Activated naive CD8-positive, alpha-beta T cell treated with anti-CD3 and anti-CD28 coated beads, Interleukin-2, amount 10 ng/mL, durations not matched to agents 7 days and 5 days (primary cell): ENCODE measurements at places on chromosomes 12 and 14. TPM values are rescaled to one million over a fixed set of nuclear protein-coding genes. Genes with fewer than 3 reads are reported as not detected.

DNA sequence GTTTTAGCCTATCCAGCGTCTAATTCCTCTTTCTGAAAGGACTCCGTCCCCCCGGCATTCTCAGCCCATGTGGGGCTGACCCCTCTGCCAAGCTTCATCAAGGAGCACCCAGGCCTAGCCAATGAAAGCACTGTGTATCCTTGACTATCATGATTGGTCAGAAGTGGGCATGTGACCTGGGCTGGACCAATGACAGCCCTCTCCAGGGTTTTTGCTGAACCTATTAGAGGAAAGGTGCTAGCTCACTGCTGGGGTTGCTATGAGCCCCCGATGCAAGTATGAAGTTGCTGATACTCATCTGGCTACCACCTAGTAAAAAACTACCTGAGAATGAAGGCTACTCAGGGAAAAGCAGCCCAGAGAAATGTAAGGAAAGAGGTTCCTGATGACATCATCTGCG is 68.1 kb downstream of the LRRC74A start:
- H3K27me3 ChIP-seq: peaks cover 3% of the 10 kb centered on the region
- H3K4me1 ChIP-seq: no peaks in the 10 kb centered on the region
- peaks cover 2% of the 10 kb centered on the region for H3K36me3 ChIP-seq
- H3K4me3 ChIP-seq: no peak overlapping the region
- DNase-seq: no peak

DNA sequence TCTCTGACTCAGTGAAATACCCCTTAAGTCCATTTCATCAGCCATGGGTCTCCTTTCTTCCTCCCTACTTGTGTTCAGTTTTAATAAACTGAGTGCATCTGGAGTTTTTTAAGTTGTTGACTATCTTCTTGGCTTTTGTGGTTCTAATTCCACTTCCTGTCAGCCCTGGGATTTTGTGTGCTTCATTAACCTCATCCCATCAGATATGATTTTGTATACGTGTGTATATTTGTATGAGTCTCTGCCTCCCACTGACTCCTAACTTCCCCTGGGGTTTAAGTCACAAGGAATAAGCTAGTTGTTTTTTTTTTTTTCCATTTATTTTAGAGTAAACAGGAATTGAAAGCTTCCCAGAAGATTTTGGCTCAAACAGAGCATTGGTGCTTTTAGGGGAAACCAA is 62.7 kb downstream of the TTLL5 start:
- H3K27me3 ChIP-seq: no peaks in the 10 kb centered on the region
- H3K4me3 ChIP-seq: no peak overlapping the region
- H3K36me3 ChIP-seq: peaks cover 57% of the 10 kb centered on the region
- peaks cover 3% of the 10 kb centered on the region for H3K4me1 ChIP-seq
- no peak for DNase-seq

DNA sequence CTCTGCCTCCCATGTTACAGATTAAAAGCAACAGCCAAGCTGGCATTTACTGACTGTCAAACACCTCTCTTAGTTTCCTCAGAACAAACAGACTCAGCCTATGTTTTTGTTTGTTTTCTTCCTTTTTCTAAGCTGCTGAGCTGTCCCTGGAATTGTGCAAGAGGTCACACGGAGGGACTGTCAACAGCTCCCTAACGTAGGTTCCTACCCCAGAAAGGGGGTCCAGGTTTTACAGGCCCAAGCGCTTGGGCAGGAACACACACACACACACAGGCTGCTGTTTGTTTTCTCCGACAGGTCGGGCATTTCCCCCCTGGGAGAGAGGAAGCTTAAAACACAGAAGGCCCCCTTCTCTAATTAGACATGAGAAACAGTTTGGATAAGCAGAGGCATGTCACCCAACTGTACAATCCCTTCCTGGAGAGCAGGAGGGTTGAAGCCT is 739.6 kb upstream of the TBX3 start:
- no peak overlapping the region for H3K4me3 ChIP-seq
- H3K27ac ChIP-seq: no peak overlapping the region
- DNase-seq: no peak
- H3K36me3 ChIP-seq: no peaks in the 10 kb centered on the region
- no peaks in the 10 kb centered on the region for H3K27me3 ChIP-seq

- DNase-seq: no peak
- no peaks in the 10 kb centered on the region for H3K4me1 ChIP-seq
- no peak overlapping the region for H3K27ac ChIP-seq
- H3K36me3 ChIP-seq: no peaks in the 10 kb centered on the region
- no peak overlapping the region for H3K4me3 ChIP-seq
- peaks cover 11% of the 10 kb centered on the region for H3K27me3 ChIP-seq
Measured at GRCh38 chr12:62106547-62107185, 153.5 kb upstream of the USP15 start.

The CMA1 gene
- 0.33 TPM for total RNA-seq

The BICD1 gene
- 18.7 TPM for total RNA-seq

The JKAMP gene
- 31.5 TPM for total RNA-seq

The CISTR gene
- not detected for total RNA-seq

DNA sequence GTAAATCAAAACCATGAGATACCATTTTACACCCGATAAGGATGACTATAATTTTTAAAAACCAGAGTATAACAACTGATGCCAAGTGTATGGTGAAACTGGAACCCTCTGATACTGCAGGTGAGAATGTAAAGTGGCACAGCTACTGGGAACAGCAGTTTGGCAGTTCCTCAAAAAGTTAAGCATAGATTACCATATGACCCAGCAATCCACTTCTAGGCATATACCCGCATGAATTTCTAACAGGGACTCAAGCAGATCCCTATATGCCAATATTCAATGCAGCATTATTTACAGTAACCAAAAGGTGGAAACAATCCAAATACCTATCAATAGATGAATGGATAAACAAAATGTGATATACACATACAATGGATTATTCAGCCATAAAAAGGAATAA is 57.4 kb downstream of the BAZ1A start:
- DNase-seq: no peak
- peaks cover 8% of the 10 kb centered on the region for H3K4me1 ChIP-seq
- H3K4me3 ChIP-seq: no peak overlapping the region
- H3K27ac ChIP-seq: no peak overlapping the region

- peak; percentile 20 for DNase-seq
- H3K27me3 ChIP-seq: peaks cover 20% of the 10 kb centered on the region
- H3K4me3 ChIP-seq: no peak overlapping the region
- H3K27ac ChIP-seq: no peak overlapping the region
Measured at GRCh38 chr12:52203079-52203921, 11.5 kb upstream of the KRT80 start.

GRCh38 chr12:15808652-15809051 is 19.5 kb upstream of the EPS8 start:
- no peaks in the 10 kb centered on the region for H3K36me3 ChIP-seq
- no peak for DNase-seq
- H3K27ac ChIP-seq: no peak overlapping the region
- H3K27me3 ChIP-seq: peaks cover 16% of the 10 kb centered on the region
- H3K4me1 ChIP-seq: no peaks in the 10 kb centered on the region
- H3K4me3 ChIP-seq: no peak overlapping the region

DNA sequence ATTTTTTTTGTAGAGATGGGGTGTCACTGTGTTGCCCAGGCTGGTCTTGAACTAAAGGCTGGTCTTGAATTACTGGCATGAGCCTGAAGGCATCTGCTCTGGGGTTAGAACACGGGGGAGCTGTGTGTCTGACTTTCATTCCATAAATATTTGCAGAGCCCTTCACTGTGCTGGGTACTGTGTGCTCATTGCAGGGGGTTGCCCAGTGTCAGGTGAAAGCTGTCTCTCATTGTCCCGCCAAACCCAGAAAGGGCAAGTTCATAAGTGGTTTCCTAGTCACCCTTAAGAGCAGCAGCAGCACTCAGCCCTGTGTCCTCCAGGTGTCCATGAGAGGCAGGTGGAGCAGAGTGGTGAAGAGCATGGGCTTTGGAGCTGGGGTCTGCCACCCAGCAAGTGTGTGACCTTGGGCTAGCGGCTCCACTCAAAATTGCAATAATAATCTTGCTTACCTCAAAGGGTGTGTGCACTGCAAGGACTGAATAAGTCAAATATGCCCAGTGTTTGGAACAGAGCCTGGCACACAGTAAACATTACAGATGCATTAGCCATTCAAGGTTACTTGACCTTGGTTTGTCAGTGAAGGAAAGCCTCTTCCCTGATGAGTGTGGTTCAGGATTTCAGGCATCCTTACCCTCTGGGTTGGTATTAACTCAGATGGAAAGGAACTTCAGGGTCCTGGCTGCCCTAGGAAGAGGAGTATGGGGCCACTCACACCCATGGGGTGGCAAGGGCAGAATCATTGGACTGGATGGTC is 4.4 kb upstream of the SMIM41 start:
- peaks cover 33% of the 10 kb centered on the region for H3K4me1 ChIP-seq
- DNase-seq: no peak
- no peak overlapping the region for H3K27ac ChIP-seq
- H3K36me3 ChIP-seq: peaks cover 25% of the 10 kb centered on the region

- no peaks in the 10 kb centered on the region for H3K27me3 ChIP-seq
- no peak for DNase-seq
- no peak overlapping the region for H3K4me3 ChIP-seq
- no peaks in the 10 kb centered on the region for H3K4me1 ChIP-seq
- H3K36me3 ChIP-seq: no peaks in the 10 kb centered on the region
Measured at GRCh38 chr12:16891673-16892072, 285.7 kb upstream of the LMO3 start.

GRCh38 chr14:78302841-78303240 is 132.7 kb downstream of the NRXN3 start:
- H3K27me3 ChIP-seq: peaks cover 2% of the 10 kb centered on the region
- no peak overlapping the region for H3K4me3 ChIP-seq
- no peak for DNase-seq
- H3K27ac ChIP-seq: no peak overlapping the region
- no peaks in the 10 kb centered on the region for H3K36me3 ChIP-seq

GRCh38 chr12:43737646-43738045 is 20.9 kb downstream of the PUS7L start:
- no peak overlapping the region for H3K27ac ChIP-seq
- peaks cover 4% of the 10 kb centered on the region for H3K4me1 ChIP-seq
- no peak for DNase-seq
- H3K4me3 ChIP-seq: no peak overlapping the region

- peaks cover 55% of the 10 kb centered on the region for H3K4me1 ChIP-seq
- H3K4me3 ChIP-seq: no peak overlapping the region
- no peak for DNase-seq
- no peaks in the 10 kb centered on the region for H3K27me3 ChIP-seq
Measured at GRCh38 chr14:70897464-70897863, 9.8 kb upstream of the PCNX1 start.

GRCh38 chr12:123231931-123232330 is 1.0 kb downstream of the MPHOSPH9 start:
- H3K27me3 ChIP-seq: no peaks in the 10 kb centered on the region
- peaks cover 54% of the 10 kb centered on the region for H3K4me1 ChIP-seq
- H3K4me3 ChIP-seq: peak overlapping the region; percentile 100
- H3K27ac ChIP-seq: peak overlapping the region; percentile 94
- no peak for DNase-seq

DNA sequence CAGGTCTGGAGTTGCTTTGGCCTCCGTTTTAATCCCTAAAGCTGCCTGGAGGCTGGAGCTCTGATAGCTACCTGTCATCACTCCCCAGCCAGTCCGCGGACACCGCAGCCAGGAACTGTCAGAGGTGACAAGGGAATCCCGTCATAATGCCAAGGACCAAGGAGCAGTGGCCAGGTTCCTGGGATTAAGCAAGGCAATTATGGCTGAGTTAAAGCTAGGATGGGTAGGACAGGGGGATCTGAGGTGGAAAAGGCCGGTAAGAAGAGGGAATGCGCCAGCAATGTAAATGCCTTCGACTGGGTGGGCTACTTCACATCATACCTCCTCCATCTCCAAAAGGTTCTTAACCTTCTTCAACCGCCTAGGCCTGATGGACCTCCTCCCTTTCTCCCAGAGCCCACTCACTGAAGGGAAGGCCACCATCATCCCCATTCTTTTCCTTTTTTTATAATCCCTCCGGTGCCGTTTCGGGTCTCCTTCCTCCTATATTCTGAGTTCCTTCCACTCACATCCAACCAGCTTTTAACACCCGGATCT is 1.9 kb downstream of the PPP1R3E start:
- peaks cover under 1% of the 10 kb centered on the region for H3K27me3 ChIP-seq
- peak overlapping the region; percentile 97 for H3K27ac ChIP-seq
- H3K36me3 ChIP-seq: peaks cover 2% of the 10 kb centered on the region
- peak overlapping the region; percentile 94 for H3K4me3 ChIP-seq
- DNase-seq: peak; percentile 48

DNA sequence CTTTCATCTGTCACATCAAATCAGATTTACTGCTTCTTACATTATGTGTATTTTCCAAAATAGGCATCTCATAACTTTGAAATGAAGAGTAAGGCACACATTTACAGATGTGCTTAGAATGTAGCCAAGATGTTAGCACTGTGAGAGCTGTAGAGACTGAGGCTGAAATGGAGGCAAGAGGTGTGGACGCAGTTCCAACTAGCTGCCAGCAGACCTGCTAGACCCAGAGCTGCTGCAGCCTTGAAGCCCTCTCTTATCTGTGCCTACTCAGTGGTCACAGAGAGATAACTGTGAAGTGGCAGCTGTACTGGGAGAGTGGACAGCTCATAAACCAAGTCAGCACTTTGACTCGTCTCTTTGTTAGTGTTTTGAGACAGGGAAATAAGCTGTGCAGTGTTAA is 470.9 kb downstream of the CCER1 start:
- no peaks in the 10 kb centered on the region for H3K27me3 ChIP-seq
- no peak for DNase-seq
- no peaks in the 10 kb centered on the region for H3K36me3 ChIP-seq
- no peak overlapping the region for H3K4me3 ChIP-seq
- H3K4me1 ChIP-seq: no peaks in the 10 kb centered on the region
- H3K27ac ChIP-seq: no peak overlapping the region

DNA sequence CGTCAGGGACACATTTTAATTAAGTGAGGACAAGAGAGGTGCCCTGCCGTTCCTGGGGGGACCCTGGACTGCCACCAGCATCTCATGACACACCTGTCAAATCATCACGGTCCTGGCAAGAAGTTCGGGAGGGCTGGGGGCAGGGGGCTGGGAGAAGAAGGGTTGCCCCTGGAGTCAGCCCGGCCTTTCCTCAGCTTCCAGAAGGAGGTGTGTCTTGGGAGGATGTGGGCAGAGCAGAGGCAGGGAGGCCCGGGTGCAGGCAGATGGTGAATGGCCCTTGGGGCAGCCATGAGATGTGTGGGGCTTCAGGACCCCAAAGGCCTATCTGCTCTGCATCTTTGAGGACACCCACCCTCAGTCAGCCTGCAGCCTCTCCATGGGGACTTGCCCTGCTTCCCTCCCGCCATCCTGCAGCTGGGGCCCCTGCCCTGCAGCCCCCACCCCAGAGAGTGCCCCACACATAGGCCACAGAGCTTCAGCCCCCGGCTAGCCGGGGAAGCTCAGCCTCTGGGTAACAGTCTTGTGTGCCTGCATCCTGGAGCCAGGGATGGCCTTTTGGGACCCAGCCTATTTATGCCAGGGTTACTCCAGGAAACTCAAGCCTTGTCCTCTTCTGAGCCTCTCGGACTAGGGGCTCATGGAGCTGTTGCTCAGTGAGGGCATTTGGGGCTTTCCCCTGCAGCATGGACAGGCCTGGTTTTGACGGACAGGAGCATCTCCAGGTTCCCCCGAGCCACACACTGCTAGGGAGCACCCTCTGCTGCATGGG is 178.5 kb downstream of the KIF26A start:
- H3K27ac ChIP-seq: no peak overlapping the region
- H3K4me3 ChIP-seq: no peak overlapping the region
- DNase-seq: no peak
- peaks cover 6% of the 10 kb centered on the region for H3K27me3 ChIP-seq

GRCh38 chr12:113591480-113591974 is 119.9 kb upstream of the LHX5 start:
- peak; percentile 50 for DNase-seq
- peak overlapping the region; percentile 57 for H3K4me3 ChIP-seq
- peaks cover 17% of the 10 kb centered on the region for H3K27me3 ChIP-seq
- H3K27ac ChIP-seq: no peak overlapping the region
- H3K4me1 ChIP-seq: peaks cover 7% of the 10 kb centered on the region

- no peak for DNase-seq
- no peaks in the 10 kb centered on the region for H3K27me3 ChIP-seq
- peaks cover 47% of the 10 kb centered on the region for H3K4me1 ChIP-seq
Measured at GRCh38 chr12:50505675-50506530, 1.1 kb downstream of the DIP2B start.
